ENCODE measurements at places on chromosomes 1 and 21.
A peak's percentile ranks its signal among the peaks of the same experiment; 100 is the strongest.

- no peak for DNase-seq
Measured at GRCh38 chr1:67672260-67672803, 12.7 kb upstream of the GADD45A start.

GRCh38 chr1:58432851-58433668 is 113.5 kb downstream of the OMA1 start:
- peak; percentile 76 for DNase-seq

- no peak for DNase-seq
Measured at GRCh38 chr1:220786057-220786336, 716 bp upstream of the MTARC1 start.

DNA sequence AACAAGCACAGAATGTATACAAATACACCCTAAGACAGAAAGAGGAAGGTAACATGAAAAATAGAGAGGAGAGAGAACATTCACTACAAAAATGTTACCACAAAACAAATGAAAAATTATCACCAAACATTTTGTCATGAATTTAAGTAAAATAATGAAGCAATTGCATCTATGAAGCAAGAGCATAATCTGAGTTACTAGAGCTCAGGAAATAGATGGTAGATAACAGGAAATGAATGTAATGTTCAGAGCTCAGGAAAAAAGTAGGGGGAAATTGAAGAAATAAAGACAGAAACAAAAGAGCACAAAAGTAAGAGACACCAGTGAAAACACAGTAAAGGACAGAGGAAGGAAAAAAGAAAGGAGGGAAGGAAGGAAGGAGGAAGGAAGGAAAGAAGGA is 19.4 kb downstream of the SEC16B start:
- no peak for DNase-seq

- peak; percentile 17 for DNase-seq
Measured at GRCh38 chr1:2882966-2883696, 81.6 kb upstream of the TTC34 start.

GRCh38 chr1:226066415-226067078 is 4.0 kb downstream of the H3-3A start:
- no peak for DNase-seq

DNA sequence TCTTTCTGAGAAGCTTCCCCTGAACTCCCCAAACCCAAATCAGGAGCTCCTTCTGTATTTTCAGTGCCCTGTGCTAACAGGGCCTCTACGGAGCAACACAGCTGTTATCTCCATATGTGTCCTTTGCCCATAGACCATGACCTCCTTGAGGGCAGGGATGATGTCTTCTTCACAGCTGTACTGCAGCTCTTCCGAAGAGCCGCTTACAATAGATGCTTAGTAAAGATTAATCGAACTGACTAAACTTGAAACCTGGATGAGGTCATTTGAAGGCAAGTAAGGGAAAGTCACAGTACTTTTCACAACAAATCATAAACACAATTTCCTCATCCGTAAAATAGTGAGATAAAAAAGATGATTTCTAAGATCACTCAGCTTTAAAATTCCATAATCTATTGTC is 4.4 kb upstream of the KCNN3 start:
- no peak for DNase-seq

- no peak for DNase-seq
Measured at GRCh38 chr1:85572574-85572973, 8.0 kb upstream of the CCN1 start.

- DNase-seq, result no peak
Measured at GRCh38 chr1:8818325-8818775, 910 bp upstream of the RERE start.
